MV-4-11 (cell line): ENCODE measurements at places on chromosomes 11 and 22.

DNA sequence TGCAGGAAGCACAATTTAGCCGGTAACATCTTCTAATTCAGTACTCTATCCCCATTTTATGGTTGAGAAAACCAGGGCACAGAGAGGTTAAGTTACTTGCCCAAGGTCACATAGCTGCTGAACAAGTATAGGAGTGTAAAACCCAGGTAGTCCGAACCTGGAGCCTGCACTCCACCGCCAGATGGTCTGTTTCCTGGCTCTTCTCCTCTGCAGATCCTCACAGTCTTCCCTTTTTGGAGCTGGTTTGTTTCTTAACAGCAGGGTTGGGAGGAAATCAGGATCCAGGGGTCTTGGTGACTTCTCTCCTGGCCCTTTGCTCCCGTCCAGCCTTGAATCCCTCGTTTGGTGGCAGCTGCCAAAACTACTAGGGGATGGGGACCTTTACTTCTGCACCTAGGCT, 12.0 kb downstream of the TSPAN18 start:
- DNase-seq, result no peak

GRCh38 chr11:75797116-75797515, 17.9 kb upstream of the UVRAG start:
- no peak for DNase-seq

GRCh38 chr11:9250139-9250582, 15.0 kb downstream of the DENND5A start:
- peak; percentile 35 for DNase-seq

GRCh38 chr11:56910046-56910773, 78.5 kb upstream of the OR5AK2 start:
- DNase-seq, result no peak
